NCI-H2107 (cell line): ENCODE measurements at places on chromosomes 1 and 21.

GRCh38 chr21:25373126-25374082, 233.9 kb downstream of the MRPL39 start:
- DNase-seq: no peak

GRCh38 chr1:27522432-27523336, 32.7 kb upstream of the WASF2 start:
- peak; percentile 70 for DNase-seq

DNA sequence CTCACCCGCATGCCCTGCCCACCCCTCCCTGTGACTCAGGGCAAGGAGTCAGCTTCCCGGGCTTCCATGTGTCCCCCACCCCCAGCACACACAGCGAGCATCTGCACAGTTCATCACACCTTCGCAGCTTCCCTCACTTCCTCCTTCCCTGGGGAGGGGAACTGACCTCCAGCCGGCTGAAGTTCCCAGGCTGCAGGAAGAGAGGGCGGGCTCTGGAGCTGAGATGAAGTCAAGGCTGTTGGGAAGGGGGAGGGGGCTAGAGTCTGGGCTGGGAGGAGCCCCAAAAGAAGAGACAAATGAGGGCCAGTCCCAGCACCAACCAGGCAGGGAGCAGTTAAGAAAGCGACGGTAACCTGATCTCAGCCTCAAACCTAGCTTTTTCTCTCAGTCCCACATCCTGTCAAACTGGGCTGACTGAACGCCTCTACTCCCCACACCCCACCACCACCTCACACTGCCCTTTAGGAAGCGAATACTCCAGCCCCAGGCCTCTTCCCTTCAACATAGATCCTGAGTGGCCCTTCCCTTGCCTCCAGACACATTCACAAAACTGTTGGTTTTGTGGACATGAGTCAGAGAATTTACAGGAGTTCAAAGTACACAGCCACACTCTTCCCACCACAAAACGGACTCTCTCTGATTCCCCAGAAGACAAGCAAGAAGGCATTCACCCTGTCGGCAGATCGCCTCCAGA, 1.8 kb downstream of the RHOC start:
- peak; percentile 80 for DNase-seq

GRCh38 chr1:172697534-172698002, 38.7 kb downstream of the FASLG start:
- DNase-seq: no peak
